ENCODE measurements at places on chromosomes 3 and 15.

DNA sequence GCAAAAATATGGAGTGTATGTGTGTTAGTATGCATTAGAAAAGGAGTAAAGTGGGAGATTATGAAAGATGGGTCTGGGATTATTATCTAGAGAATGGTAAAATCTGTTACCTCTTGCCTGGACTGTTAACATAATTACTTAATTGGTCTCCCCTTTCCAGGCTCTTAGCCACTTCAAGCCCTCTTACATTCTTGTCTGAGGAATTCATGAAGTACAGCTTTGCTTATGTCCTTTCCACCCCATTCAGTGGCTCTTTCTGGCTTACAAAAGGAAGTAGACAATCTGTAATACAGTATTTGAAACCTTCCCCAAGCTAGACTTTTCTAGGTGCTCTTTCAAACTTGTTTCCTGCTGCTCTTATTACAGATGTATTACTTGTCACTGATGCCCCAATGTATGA, 129.8 kb downstream of the MBNL1 start:
- no peak for DNase-seq

DNA sequence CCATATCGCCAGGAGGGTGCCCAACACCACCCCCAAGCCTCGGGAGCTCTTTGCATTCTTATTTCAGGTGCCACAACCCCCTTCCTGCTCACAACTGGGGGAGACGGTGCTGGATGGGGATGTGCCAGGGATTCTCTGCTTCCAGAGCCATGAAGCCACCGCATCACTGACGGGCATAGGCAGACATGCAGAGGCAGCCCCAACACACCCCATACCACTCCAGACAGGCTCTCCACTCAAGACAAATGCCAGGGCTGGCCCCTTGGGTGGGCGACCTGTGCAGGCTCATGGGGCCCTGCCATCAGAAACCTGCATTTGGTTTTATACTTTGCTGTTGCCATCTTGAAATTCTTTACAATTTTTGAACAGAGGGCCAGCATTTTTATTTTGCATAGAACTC, 27.0 kb upstream of the TRPM1 start:
- no peak for DNase-seq

DNA sequence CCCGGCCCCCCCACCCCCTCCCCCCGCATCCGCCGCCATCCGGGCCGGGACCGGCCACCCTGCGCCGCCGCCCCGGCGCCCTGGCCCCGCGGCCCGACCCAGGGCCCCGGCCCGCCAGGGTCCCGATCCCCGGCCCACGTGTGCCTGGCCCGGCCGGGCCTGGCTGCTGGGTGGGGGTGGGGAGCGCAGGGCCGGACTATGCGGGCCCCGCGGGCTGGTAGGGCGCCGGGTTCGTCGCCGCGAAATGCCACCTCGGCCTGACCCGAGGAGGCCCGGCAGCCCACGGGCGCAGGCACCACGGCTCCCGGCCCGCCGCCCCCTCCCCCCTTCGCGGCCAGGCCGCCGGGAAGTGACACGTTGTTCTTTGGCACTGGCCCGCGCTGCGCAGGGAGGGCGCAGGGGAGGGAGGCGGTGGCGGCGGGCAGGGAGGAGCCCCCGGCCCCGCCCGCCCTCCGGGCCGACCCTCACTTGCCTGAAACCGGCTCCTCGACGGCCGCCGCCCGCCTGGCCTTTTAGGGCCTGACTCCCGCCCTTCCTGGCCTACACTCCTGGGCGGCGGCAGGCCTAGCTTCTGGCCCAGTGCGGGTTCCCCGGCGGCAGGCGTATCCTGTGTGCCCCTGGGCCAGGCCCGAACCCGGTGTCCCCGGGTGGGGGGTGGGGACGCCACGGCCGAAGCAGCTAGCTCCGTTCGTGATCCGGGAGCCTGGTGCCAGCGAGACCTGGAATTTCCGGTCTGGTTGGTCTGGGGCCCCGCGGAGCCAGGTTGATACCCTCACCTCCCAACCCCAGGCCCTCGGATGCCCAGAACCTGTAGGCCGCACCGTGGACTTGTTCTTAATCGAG, 515 bp downstream of the EIF4G1 start:
- DNase-seq = peak; percentile 40

- DNase-seq = no peak
Observed at GRCh38 chr3:59608356-59608755, 558.5 kb upstream of the CFAP20DC start.

DNA sequence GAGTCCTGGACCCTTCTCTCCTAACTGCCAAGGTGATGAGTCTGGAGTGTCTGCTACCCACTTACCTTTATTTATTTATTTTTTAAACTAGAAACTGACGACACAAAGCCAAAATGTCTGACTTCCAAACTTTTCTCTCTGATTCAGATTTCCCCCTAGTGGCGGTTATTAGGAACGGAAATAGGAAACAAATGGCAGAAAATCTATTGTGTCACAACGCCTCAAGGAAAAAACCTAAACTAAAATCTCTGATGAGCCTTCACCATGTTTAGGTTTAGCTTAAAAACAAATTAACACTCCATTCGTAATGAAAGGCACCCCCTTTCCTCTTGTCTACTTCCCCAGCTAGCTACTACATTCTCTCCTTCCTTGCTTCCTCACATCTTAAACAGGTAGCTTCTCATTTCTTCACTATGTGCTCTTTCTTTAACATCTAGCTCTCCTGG, 94.0 kb upstream of the MEX3B start:
- DNase-seq = peak; percentile 56

GRCh38 chr3:129266651-129267050, 12.0 kb upstream of the HMCES start:
- DNase-seq = no peak

- no peak for DNase-seq
Observed at GRCh38 chr3:16697443-16698147, 92.4 kb upstream of the DAZL start.

DNA sequence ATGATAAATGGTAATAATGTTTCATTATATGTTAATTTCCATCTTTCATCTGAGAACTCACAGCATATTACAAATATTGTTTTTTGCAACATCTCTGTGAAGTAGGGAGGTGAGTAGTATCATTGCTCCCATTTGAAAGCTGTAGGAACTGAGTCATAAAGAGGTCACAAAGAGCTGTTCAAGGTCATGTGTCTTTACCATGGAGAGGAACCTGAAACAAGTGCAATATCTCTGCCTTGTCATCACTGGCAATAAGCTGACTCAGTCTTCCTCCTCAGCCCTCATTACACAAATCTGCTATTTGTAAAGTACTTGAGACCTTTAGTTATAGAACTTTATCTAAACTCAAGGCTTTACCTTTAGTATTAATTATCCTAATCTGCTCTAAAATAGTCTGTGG, 4.4 kb upstream of the ATP13A4 start:
- no peak for DNase-seq

GRCh38 chr15:76084256-76084655, 24.5 kb downstream of the TMEM266 start:
- DNase-seq = peak; percentile 3

- no peak for DNase-seq
Observed at GRCh38 chr15:76162784-76163456, 103.1 kb downstream of the TMEM266 start.

- DNase-seq = no peak
Observed at GRCh38 chr3:179224584-179224983, 26.3 kb downstream of the KCNMB3 start.

- DNase-seq = no peak
Observed at GRCh38 chr3:197007296-197007940, 22.2 kb downstream of the MELTF start.

DNA sequence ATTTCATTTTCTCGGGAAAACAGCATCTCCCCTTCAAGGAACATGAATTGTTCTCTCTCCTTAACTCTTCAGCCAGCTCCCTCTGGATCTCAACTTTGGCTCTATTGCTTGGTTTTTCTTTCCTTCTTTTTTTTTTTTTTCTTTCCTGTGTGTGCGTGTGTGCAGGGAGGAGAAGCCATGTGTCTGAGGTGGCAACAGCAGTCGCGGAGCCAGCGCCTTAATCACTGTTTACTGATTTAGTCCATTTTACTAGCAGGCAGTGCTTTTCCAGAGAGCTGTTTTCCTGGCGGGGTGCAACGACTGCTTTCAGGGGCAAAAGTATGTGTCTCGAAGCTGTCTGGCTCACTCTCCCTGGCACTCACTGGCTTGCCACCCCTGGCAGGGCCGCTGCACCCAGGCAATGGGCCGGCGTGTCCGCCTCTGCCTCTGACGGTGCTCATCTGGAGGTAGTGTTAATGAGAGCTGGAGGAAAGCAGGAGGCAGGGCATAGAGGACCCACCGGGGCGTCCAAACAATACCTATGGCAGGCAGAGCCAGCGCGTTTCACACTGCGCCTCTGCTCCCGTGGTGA, 835.4 kb upstream of the NR2F2 start:
- DNase-seq = no peak

DNA sequence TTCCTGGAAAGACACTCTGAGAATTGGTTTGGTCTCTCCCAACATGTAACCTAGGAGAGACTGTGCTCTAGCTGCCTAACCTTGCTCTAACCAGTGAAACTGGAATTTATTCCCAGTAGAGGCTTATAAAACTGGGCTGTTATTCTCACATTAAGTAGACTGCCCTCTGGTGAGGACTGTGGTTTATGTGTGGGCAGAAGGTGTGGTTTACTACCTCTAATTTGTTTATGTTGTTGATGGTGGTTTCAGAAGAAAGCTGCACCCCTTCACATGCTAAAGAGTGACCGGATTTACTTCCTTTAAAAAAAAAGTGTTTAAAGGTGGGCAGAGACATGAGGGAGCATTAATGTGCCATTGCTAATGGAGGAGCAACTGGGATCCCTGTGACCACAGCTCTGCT, 273.2 kb downstream of the MECOM start:
- DNase-seq = peak; percentile 8

DNA sequence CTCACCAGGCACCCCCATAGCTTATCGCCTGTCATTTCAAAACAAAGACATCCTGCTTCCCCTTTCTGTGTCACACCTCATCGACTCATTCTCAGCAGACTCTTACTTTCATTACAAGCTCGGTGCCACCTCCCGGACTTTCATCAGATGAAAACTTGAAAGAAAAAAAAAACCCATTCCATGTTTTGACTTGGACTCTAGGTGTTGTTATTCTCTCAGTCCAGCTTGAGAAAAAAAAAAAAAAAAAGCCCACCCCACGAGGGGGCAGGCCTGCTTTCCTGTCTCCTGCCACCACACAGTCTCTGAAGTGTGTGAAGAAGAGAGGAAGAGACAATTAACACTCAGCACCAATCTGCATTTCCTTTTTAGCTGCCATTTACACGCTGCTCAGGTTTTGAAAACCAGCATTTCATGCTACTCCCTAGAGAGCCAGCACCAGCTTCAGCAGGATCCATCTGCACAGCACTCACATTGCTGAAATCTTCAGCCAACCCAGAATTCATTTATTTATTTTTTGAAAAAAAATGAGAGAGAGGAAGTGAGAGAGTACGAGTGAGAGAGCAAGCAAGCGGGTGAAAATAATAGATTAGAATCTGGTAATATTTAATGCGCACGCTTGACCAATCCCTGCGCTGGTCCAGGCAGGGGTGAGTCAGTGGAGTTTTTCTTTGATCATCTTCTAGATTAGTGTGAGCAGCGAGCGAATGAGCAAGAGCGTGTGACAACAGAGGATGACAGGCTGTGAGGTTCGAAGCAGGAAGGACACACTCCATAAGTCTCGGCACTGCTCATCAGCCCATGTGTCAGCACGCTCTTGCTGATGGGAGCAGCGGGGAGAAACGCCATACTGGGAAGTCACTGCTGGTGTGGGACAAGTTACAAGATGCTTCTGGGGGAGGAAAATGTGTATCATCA, 23.5 kb downstream of the ZNF80 start:
- peak; percentile 76 for DNase-seq

DNA sequence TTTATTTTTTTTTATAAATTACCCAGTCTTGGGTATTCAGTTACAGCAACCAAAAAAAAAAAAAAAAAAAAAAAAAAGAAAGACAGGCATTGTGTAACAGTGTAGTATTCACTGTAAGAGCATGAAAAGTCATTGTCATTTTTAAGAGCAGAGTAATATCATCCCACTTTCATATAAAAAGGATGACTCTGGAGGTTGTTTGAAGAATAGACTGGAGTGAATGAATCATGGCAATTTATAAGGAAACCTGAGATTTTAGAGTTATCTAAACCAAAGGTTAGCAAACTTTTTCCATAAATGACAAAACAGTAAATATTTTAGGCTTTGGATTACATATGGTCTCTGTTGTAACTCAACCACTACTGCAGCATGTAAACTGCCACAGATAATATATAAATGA, 794.9 kb downstream of the NTRK3 start:
- DNase-seq = no peak

GRCh38 chr3:13146643-13147143, 73.5 kb upstream of the IQSEC1 start:
- no peak for DNase-seq

GRCh38 chr3:72232331-72232730, 447.4 kb upstream of the PROK2 start:
- DNase-seq = no peak

- DNase-seq = no peak
Observed at GRCh38 chr3:103269287-103269686, 834.5 kb downstream of the ZPLD1 start.

Measured in OCI-M1 (cell line).